ENCODE measurements at places on chromosomes 4 and X.

- no peak for DNase-seq
Observed at GRCh38 chrX:53160297-53160983, 64.6 kb downstream of the KDM5C start.

- DNase-seq = no peak
Observed at GRCh38 chr4:51851937-51852290, 9.0 kb downstream of the DCUN1D4 start.

GRCh38 chr4:2893772-2894171 lies 50.1 kb downstream of the ADD1 start:
- DNase-seq = no peak

GRCh38 chr4:101843054-101843453 lies 52.5 kb downstream of the BANK1 start:
- no peak for DNase-seq

GRCh38 chrX:68304602-68305001 lies 128.7 kb downstream of the OPHN1 start:
- DNase-seq = no peak

- no peak for DNase-seq
Observed at GRCh38 chr4:113328514-113328913, 279.1 kb downstream of the ANK2 start.

DNA sequence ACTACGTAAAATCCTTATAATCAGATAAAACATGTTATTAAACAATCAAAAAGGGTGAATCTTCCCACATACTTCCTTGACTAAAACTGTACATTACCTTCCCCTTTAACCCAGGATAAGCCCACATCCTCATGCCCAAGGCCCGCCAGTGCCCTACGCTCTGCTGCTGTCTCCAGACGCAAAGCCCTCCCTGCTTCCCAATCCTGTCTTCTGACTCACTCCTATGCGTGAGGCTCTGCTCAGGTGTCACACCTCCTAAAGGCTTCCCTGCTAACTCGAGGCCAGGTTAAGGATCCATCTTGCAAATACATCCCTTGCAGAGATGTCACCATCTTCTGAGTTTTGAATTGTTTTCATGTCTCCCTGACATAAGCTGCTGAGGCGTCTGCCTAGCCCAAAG lies 61.6 kb downstream of the STX18 start:
- no peak for DNase-seq

DNA sequence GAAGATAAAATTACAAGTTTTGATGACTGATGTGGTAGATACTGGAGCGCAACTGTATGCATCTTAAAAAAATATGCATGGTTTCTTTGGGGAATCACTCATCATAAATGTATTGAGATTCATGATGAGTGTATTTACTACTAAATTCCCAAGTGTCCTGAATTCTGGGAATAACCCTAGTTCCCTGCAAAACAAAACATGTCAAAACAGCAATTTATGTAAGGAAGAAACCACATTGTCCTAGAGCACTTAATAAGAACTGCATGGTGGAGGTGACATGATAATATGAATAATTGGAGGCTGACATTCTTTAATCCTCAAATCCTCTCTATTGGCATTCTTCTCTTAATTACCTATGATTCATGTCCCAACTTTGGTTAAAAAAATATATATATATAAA lies 1804.7 kb downstream of the STIM2 start:
- DNase-seq = no peak

DNA sequence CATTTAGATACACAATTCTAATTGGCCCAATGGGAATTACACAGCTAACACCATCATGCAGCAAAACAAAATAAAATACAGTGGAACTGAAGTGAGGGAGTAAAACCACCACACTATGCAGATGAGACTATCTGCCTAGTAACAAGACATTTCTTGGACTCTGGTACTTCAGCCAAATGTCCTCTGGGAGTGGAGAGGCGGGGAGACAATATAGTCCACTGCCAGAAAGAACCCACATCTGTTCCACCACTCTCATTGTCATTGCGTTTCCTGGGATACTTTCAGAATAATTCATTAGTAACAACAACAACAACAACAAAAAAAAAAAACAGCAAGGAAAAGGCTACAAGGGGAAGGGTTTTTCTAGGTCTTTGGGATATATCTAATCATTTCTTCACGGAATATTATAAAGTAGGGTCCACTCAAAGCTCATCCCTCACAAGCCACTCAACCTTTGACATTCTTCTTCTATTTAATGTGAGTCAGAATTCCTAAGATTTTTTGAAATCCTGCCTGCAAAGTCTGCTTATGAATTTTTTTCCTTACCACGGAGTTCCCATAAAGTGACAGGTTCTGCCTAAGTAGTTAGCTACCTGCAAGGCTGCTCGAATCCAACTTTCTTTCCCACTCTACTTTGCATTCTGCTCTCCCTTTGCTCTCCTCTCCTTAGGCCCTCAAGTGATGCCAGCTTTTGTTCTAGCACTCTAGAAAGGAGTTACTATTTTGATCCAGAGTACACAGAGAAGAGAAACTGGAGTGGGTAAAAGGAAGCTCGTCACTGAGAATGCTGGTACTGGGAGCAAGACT lies 254.6 kb downstream of the CHIC1 start:
- DNase-seq = no peak

DNA sequence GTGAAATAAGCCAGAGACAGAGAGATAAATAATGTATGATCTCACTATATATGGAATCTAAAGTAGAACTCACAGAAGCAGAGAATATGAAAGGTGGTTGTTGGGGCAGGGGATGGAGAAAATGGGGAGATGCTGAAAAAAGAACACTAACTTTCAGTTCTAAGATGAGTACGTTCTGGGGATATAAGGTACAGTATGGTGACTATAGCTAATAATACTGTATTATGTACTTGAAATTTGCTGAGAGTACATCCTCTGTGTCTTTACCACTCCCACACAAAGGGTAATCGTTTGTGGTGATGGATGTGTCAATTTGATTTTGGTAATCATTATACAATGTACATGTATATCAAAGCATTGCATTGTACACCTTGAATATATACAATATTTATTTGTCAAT lies 6.6 kb downstream of the FBXL5 start:
- no peak for DNase-seq

DNA sequence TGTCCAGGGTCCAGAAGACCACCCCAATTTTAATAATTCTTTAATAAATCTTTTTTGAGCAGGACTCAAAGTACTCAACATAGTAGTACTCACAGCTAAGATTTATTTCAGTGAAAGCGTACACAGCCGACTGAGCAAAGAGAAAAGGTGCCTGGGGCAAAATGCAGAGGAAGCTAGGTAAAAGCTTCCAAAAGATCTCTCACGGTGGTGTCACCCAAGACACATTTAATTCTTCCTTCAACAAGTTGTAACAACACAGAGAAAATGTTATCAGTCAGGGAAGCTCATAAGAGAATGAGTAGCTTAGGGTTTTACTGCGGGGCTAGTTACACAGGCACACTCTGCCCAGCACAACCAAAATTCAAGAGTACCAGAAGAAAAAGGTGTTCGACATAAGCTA lies 201.1 kb downstream of the OPHN1 start:
- DNase-seq = no peak

DNA sequence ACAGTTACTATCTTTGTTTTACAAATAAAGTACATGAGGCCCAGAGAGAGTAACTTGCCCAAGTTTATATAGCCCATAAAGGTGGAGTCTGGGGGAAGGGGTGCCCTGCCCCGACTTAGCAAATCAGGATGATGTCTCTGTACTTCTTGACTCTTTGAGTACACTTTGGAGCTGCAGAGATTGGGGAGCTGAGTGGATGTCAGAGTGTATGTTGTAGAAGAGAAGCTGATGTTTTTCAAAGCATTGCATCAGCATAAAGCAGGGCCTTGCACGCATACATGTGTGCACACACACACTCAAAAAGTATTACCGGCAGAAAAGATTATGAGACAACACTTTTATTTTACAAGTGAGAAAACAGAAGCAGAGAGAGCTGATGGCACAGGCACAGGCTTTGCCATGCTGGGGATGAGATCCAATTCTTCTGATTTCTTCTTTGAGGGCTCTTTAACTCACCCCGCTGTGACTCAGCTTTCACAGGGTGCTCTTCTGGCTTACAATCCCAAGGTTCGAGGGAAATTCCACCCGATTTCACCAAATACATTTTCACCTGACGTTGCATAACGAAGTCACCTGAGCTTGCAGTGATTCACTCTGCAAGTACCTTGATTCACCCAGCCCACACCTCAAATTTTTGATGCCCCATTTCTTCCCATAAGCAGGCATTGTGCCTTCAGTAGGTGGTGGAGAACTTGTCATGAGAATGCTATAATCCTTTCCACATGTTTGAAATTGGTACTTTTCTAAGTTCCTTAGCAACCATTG lies 292.8 kb upstream of the BOD1L1 start:
- no peak for DNase-seq

DNA sequence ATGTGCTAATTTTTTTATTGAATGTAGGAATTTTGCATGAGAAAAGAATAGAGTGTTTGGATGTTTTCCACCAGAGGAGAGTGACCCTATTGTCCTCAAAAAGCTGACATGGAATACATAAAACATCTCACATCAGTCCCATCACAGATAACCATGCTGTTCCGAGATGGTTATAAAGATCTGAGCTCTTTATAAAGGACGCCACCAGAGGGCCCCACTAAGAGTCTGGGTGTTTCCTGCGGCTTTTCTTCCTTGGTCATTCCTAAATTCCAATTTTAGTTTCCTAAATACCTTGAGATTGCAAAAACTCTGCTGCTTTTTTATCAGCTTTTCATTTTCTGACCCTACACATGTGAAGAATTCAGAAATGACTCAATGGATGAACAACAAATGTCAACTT lies 504.5 kb upstream of the FRG1 start:
- DNase-seq = no peak

DNA sequence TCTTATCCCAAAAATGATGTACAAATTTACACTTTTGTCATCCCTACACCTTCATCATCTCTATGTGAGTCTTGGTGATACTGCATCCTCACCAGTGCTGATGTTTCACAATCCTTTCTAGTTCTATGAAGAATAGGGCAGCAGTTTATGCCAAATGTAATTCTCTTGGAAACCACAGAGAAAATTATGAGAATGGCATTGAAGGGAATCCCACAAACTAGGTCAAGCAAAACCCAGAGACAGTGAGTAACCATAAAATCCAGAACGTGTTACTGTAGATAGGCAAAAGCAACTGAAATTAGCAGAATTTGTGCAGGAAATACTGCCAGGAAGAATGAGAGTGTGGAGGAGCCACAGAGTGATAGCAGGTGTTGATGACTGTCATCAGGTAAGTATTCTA lies 24.5 kb downstream of the IL15 start:
- no peak for DNase-seq

GRCh38 chr4:152316969-152317368 lies 218.9 kb downstream of the FBXW7 start:
- no peak for DNase-seq

DNA sequence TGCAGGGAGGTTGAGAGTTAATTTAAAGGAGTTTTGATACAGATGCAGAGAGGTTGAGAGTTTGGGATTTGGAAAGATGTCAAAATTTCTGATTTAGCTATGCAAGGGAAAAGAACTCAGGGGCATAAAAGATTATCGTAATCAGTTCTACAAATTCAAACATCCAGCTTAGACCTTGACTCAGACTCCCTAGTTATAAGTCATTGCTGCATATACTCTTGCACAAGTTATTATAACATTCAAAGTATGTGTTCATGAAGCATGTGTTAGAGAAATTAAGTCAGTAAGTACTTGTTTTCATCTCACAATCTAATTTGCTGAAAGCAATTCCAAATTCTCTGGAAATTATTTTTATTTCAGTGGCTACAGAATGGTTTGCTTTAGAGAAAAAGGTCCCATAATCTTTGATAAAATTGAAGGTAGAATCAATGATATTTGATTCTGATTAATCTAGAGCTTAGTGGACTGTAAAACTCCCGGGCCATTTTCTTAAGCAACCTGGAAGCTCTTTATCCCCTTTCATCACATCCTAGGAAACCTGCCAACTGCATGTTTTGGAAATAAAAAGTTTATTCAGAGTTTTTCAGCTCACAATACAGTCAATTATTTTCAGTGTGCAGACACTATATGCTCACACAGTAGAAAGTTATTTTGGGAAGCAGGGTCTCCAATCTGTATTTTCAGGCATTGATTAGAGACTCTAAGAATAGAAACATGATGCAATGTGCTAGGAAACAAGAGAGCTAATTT lies 132.9 kb upstream of the SPANXC start:
- no peak for DNase-seq

GRCh38 chr4:147017081-147017480 lies 71.4 kb upstream of the TTC29 start:
- DNase-seq = no peak

GRCh38 chr4:32002037-32002747 lies 1282.0 kb downstream of the PCDH7 start:
- no peak for DNase-seq

DNA sequence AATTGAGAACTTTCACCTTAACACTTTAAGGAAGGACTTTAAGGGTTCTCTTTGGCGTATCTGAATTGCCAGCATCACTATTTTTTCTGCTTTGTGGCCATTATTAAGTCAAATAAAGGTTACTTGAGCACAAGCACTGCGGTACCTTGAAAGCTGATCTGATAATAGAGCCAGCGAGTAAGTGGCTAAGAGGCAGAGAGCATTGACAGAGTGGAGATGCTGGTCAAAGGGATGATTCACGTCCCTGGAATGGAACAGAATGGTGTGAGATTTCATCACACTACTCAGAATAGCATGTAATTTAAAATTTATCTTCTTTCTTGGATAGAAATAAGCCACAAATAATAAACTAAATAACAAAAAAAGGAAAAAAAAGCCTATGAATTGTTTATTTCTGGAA lies 57.1 kb upstream of the NPFFR2 start:
- no peak for DNase-seq

DNA sequence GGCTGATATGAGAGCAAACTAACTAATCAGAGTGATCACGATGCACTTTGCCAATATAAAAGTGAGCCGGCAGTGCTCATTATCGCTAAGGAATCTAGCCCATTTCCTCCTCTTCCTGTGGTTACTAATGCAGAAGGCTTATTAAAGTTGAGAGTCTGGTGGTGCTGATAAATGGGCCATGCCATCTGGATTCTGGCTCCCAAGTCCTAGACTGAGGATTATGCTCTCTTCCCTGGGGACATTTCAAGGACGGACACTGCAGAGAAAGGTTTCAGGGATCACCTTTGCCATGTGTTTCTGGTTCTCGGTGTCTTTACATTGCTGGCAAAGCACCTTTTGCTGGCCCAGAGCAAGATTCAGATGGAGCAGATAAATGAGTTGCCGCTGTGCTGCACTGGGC lies 85.3 kb downstream of the RTL5 start:
- DNase-seq = no peak

GRCh38 chr4:159451006-159451405 lies 348.1 kb downstream of the RAPGEF2 start:
- no peak for DNase-seq

GRCh38 chr4:1604706-1605205 lies 79.4 kb downstream of the FAM53A start:
- DNase-seq = no peak

DNA sequence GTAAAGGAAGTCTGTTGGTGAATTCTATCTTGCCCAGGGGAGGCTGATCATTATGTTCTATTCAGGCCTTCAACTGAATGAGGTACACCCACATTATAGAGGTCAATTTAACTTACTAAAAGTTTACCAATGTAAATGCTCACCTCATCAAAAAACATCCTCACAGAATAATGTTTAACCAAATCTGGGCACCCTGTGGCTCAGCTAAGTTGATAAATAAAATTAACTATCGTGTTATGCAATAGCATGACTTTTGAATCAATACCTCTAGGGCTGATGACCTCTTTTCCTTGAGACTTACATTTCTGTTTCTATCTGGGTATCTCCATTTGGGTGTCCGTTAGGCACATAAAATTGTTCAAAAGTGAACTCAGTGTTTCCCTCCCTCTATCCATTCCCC lies 203.1 kb downstream of the TEX13C start:
- DNase-seq = no peak

GRCh38 chr4:169070895-169071218 lies 60.8 kb upstream of the CBR4 start:
- no peak for DNase-seq
